ENCODE measurements at places on chromosomes 4 and X.

DNA sequence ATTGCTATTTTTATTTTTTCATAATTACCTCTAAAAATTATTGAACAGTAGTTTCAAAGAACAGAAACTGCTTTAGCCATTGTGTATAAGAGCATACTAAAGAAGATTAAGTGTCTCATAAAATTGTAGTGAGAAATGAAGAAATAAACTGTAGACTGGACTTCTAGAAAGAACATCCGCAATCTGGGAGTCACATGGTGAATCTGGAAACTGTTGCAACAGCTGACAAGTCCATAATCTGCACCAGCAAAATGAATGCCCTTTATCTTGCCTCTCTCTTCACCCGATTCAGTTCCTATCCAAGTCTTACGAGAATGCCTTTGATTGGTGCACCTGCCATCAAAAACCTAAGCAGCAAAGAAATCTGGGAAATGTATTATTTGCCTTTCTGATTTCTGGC is 312.9 kb downstream of the NAF1 start:
- no peak for DNase-seq

DNA sequence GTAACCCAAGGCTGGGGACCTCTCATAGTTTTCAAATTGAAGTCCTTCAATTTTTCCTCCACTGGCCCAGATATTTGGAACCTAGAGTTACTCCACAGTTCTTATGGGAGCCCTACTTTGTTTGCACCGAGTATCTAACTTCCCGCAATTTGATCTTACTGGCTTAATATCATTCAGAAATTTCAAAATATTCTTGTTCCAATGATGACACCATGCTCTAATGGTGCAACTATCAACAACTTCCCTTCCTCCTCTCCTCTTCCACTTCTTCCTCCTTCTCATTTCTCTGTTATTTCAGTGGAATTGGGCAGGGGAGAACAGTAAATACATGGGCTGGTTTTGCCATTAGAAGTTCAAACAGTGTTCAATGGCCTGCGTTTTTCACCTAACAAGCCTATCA is 20.2 kb downstream of the PDCL2 start:
- no peak for DNase-seq

DNA sequence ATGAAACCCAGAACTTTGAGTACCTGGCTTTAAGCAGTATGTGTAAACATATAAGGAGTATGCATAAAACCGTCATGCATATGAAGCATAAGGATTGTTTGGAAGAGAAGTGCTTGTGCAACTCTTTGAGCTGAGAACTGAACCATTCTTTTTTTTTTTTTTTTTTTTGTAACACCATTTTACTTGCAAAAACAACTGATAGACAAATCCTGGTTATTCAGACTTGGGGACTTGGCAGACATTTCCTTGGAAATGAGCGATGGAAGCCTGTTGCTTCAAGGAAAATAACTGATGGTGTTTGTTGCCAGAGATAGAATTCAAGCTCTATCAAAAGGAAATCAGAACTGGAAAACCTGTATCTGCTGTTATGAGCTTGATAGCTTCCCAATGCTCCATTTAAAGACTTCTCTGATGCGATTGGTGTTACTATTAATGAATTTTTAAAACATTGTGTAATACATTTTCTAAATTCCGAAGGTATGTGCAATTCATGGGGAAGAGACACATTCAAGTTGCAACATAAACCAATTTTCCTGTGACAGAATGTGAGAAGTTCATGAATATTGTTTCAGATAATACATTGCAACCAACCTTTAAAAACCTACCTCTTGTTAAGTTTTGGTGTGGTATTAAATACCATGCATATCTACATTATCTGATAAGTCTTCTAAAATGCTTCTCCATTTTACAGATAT is 47.0 kb upstream of the FAT1 start:
- no peak for DNase-seq

DNA sequence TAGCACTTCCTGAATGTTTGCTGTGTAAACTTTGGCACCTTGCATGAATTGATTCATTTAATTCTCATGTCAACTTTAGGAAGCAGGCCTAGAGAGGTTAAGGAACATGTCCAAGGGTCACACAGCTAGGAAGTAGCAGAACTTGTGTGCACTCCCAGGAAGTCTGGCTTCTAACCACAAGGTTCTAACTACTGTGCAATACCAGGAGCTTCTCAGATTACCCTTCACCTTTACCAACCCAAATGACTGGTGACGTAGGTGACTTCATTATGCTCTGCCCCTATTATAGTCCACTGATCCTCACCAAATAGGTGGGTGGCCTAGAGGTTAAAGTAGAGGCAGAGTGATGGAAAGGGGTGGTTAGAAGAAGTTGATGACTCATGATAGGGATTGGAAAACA is 14.4 kb downstream of the AR start:
- DNase-seq, result no peak

DNA sequence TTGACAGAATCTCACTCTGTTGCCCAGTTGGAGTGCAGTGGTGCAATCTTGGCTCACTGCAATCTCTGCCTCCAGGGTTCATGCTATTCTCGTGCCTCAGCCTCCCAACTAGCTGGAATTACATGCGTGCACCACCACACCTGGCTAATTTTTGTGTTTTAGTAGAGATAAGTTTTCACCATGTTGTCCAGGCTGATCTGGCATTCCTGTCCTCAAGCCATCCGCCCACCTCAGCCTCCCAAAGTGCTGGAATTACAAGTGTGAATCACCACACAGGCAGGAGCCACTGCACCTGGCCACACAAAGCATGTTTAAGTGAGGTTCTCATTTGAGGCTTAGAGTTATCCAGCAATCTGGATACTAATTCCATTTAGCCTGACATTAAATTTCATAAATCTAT is 180.9 kb upstream of the GRID2 start:
- DNase-seq, result no peak

DNA sequence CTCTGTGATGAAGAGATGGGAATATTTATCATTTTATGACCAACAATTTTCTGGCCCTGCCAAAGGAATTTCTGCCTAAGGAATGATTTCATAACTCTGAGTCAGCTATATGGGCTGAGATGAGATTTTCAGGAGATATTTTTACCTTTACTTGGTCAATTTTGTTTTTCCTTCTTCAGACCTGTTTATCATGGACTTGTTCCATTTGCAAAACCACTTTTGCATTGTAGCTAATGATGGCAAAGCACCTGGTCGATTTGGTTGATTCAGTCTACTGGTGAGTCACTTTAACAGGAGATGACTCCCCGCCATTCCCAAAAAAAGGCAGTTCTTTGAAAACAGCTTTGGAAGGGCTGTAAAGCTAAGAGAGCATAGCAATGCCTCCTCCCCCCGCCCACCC is 53.3 kb downstream of the TEX13A start:
- DNase-seq, result no peak

DNA sequence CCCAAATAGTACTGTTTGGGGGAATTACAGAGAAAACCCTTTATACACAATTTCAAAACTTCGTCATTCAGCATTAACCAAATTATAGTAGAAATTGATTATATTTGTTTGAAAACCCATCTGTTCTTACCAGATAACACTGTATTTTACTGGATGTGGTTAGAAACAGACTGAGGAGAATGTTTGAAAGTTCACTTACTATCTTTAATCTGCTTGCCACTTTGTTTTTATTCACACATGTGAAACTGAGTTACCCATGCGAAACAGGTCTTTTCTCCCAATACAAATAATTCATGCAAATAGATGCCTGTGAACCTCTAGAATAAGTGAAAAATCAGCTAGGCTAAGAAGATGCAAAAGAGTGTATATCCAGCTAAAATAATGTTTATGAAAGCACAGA is 177.5 kb downstream of the NAA11 start:
- no peak for DNase-seq

- DNase-seq, result no peak
Measured at GRCh38 chr4:1232661-1233621, 16.0 kb downstream of the CTBP1 start.

DNA sequence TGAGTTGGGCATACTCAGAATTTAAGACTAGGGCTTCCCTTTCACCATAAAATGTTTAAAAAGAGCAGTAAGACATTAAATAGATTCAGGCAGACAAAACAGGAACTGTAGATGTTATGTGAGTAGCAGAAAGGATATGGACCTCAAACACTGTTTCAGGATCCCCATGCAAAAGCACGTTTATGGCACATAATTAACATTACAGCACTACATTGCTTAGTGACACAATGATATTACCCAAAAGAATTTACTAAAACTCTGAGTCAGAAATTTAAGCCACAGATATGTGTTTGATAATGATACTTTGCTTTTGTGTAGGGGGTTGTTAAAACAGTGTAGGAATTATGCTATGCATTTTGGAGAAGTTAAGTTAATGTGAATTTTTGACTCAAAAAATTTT is 266.3 kb downstream of the PDGFC start:
- DNase-seq, result no peak
